Frontal cortex (tissue), 4 donors: ENCODE measurements at places on chromosomes 5 and 9. TPM values are rescaled to one million over a fixed set of nuclear protein-coding genes. Genes with fewer than 3 reads are reported as not detected.
A peak's percentile ranks its signal among the peaks of the same experiment; 100 is the strongest.

DNA sequence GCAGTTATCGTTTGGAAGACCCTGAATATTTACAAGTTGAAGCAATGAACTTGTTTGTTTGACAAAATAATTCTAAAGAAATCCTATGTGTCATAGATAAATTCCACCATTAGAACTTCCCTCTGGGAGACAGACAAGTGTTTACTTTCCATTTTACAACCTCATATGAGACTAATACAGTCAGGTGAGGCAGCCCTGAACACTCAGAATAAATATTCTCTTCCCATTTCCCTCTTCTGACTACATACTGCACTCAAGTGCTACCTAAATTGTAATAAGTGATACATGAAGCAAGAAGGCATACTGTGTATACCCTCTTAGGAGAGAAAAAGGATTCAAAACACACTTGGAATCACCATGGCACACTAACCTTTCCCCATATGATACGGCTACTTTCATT, 6.8 kb downstream of the RASEF start:
- no peak for DNase-seq

GRCh38 chr5:79168031-79168430, 56.4 kb downstream of the BHMT start:
- DNase-seq, result no peak

- no peak for DNase-seq
Measured at GRCh38 chr9:38074441-38074961, 5.5 kb upstream of the SHB start.

DNA sequence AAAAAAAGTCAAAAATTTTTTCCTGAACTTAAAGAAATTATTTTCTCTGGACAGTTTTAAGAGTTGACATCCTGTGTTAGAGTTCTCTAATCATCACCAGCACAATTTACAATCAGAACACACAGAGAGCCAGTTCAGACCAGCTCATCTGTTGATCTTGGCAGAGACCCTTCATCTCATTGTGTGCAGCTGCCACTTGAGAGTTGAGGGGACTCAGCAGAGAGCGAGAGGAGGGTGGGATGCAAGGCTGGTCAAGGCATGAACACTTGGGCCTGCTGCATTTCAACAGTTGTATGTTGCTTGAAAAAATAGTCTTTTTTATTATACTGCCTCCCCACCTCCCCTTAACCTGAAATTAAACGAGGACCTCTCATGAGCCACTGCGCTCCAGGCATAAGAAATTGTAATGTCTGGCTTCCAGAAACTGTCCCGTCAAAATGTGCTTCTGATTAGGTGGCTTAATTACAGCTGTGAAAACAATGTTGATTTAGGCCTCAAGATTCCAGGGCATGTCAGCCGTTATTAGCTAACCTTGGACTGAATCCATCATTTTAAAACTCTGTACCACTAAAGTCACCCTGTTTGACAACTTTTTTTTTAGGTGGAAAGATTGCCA, 383.6 kb downstream of the CCDC171 start:
- no peak for DNase-seq

- peak; percentile 7 for DNase-seq
Measured at GRCh38 chr5:97998941-97999340, 774.5 kb upstream of the RGMB start.

DNA sequence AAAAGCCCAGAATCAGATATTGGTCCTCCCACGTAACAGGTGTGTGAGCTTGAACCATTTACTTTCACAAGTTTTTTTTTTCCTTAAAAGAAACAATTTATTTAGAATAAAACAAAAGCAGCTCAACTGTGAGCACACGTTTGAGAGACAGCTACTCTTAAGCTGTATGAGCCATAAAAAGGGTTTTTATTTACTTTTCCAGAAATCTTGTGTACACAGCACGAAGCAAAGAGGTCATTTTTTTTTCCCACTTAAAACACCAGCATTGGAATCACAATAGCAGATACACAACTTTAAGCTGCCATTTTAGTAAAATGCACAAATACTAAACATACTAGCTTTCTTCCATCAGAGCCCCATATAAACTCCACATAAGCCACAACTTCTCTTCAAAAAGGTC, 44.6 kb downstream of the JAKMIP2 start:
- no peak for DNase-seq

DNA sequence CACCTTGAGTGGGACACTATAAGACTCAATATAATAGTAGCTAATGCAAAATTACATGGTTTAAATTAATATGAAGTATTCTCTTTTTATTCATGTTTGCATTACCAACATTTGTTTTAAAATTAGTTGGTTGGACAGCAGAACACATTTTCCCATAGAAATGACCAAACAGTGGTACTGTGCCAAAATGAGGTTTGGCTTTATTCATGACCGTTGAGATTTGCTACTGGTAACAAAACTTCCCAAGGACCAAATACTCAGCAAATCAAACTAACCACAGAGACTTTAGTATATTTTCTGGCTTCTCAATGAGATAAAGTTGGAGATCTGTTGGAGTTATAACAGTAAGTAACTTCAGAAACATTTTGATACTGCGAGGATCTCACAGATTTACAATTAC, 637.8 kb upstream of the MEF2C start:
- no peak for DNase-seq

DNA sequence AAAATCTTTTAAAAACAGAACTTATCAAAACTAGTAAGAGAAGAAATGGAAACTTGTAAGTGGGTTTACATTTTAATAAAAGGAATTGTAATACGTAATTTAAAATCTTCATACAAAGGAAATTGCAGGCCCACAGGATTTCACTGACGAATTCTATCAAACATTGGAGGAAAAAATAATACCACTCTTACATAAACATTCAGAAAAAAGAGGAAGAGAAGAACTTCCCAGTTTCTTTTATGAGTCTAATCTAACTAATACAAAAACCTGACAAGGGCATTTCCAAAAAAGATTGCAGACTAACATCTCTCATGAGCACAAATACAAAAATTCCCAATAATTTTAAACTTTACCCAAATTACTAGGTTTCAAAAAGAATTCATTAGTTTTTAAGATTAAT, 149.0 kb downstream of the RANBP17 start:
- no peak for DNase-seq

- DNase-seq, result no peak
Measured at GRCh38 chr5:68548959-68549676, 333.6 kb downstream of the PIK3R1 start.

DNA sequence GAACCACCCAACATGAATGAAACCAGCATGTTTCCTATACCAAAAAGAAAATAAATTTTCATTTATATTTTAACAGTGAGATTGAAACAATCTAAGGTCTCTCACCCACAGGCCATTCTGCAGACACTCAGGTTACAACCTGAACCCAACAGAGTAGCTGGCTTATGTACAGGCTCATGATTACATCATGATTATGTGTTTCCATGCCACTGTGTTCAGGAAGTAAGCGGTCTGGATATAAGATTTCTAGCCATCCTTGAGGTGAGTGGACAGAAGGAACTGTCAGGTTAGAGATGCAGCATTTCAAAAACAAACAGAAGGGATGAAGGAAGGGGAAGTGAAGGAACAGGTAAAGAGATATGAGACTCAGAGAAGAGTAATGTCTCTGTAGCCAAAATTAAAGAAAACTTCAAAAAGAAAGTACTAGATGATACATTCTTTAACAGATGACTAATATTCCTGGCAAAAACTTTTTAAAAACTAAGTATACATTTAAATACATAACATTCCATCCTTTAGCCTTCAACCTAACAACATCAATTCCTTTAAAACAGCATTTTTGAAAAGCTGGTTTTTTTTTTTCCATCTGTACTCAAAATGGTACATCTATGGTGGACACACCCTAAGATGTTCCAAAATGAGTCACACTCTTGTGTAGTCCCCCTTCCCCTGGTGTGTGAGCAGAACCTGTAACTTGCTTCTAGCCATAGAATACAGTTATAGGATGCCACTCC, 119.8 kb downstream of the LPAR1 start:
- no peak for DNase-seq

- no peak for DNase-seq
Measured at GRCh38 chr5:178403956-178404600, 171.5 kb upstream of the PHYKPL start.

- no peak for DNase-seq
Measured at GRCh38 chr9:135666534-135667462, 3.7 kb downstream of the LCN9 start.

- DNase-seq, result no peak
Measured at GRCh38 chr5:129971714-129972113, 67.4 kb downstream of the CHSY3 start.

GRCh38 chr5:150639377-150639692, 1.1 kb upstream of the SYNPO start:
- no peak for DNase-seq

DNA sequence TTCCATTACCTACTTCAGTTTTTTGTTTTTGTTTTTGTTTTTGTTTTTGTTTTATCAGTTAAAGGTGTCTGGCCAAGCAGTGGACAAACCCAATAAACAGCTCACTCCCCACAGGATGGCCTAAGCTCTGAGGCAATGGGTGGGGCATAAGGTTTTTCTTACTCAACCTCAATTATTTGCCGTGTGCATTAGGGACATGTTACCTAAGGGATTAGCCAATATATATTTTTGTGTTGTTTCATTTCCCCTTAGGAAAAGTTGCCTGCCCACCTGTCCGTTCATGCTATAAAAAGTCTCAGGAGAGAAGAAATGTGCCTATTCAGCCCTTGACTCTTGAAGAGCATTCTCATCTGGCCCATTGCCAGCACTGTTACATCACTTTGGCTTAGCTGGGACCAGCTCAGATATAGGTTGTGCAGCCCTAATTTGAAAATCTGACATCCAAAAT, 7.3 kb downstream of the SH3RF2 start:
- no peak for DNase-seq

DNA sequence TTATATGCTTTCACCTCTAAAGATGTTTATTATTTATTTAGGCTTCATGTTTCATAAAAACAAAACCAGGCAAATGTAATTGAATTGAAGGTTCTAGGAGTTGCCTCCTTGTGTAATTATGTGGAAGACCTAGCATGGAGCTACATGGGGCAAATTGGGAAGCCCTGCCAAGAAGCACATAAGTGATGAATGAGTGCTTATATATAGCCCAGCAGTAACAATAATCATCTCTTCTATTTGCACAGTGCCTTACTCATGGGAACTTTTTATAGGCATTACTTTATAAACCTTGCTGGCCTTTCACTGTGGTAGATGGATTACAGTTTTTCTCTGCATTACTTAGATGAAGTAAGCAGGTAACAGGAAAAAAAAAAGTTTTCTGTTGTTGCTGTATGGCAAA, 40.0 kb upstream of the GRAMD2B start:
- DNase-seq, result no peak

DNA sequence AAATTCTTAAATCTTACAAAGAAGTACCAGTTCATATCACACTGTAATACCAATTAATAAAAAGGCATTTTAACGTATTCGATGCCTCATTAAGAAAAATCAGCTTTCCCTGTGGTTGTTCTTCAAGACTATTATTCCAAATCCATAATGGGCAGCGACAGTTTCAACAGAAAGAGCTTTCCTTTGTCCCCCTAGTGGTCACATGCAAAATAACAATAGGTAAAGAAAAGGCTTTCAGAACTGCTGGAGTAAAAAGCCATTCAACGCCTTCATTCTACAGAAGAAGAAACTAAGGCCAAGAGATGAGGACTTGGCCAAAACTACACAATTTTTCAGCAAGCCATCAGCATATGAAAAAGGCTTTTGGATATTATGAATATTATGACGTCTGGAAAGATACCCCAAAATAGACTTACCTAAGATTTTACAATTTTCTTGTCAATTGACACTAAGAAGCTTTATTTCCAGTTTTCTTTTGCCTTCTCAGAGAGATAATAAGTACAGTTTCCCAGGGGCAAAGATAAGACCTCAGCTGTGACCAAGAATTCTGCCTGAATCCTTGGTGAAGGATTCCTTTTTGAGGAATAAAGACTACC, 6.7 kb upstream of the CDH6 start:
- DNase-seq, result no peak

DNA sequence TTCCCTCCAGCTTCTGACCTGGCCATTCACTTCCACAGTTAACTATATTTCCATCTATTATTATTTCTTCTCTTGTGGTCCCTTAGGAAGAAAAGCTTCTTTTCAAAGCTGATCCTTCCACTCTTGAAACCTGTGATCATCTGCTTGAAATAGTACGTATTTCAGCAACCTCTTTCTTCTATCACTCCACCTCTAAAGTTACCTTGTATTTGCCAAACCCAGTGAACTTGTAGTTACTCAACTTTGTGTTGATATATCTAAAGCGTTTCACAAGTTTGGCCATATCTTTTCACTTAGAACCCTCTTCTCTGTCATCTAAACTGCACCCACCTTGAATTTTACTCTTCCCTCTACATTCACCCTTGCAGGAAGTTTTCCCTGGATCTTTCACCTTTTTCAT, 173.8 kb upstream of the RAD23B start:
- DNase-seq, result no peak

DNA sequence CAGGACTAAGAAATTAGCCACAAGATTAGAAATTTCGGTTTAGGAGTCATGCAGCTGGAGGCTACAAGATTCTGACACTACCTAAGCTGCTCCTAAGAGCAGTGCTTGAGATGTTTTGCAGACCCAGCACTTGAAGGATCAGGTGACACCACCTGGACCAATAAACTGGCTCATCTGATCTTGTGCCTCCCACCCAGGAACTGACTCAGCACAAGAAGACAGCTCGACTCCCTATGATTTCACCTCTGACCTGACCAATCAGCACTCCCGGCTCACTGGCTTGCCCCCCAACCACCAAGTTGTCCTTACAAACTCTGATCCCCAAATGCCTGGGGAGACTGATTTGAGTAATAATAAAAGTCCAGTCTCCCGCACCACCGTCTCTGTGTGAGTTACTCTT, 170.4 kb downstream of the TTC39B start:
- no peak for DNase-seq

GRCh38 chr5:181189962-181190710, 14.9 kb downstream of the TRIM7 start:
- no peak for DNase-seq

GRCh38 chr5:122846051-122846550, 688 bp downstream of the SNX24 start:
- DNase-seq, result no peak

DNA sequence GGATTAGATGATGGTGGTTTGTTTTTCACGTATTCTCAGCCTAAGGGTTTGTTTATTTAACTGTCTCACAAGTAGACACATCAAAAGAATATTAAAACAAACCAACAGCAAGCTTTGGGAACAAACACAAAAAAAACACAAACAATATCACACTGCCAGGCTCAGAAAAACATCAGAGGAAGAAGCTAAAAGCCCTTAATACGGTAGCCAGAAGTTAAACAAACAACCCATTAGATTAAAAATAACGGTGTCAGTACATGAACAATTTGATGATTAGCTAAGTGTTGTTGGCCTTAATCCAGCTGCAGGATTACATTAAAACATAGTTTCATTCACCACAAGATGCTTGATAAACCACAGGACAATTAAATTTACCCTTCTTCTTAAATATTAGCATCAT, 15.9 kb upstream of the DMRT2 start:
- no peak for DNase-seq

- peak; percentile 60 for DNase-seq
Measured at GRCh38 chr9:33374634-33375237, 27.6 kb downstream of the AQP7 start.

The CCT5 gene
- total RNA-seq, result 284 TPM

The OBP2B gene
- not detected for total RNA-seq

The DRD1 gene
- total RNA-seq, result 18.3 TPM

The CDH6 gene
- 37.1 TPM for total RNA-seq

The FGF10 gene
- total RNA-seq, result 2.4 TPM

The PCDHGA9 gene
- total RNA-seq, result 6.9 TPM

The FCHSD1 gene
- total RNA-seq, result 0.82 TPM

The ECSCR gene
- total RNA-seq, result 4.9 TPM

The SLC34A3 gene
- total RNA-seq, result not detected

The PLGRKT gene
- 23.2 TPM for total RNA-seq
